ENCODE measurements at places on chromosomes 16 and 17.

DNA sequence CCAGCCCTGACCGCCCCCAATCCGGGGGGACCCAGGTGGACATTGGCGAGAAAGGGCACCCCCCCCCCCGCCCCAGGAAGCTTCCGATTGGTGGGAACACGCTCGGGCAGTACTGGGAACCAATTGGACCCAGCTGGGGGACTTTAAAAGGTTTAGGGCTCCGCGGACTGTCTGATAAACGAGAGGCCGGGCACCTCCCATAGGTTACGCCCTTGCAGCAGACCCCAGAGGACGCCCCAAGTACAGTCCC, 245 bp downstream of the TMEM256 start:
- DNase-seq: no peak

- DNase-seq: no peak
Measured at GRCh38 chr16:15754821-15755534, 101.8 kb downstream of the MYH11 start.

DNA sequence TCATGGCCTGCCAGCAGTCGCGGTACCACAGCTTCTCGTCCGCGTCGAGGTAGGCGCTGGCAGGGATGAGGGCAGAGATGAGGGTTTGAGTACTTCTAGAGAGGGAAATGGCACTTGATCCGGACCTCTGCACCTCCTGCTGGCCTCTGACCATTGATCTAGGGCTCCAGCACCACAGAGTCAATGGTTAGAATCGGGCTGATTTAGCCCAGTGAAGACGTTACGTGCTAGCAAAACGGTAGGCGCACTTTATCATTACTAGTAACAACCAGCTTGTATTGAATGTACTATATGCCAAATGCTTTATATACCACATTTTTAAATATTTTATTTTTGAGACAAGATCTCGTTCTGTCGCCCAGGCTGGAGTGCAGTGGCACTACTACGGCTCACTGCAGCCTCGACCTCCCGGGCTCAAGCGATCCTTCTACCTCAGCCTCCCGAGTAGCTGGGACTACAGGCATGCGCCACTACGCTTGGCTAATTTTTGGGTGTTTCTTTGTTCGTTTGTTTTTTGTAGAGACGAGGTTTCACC, 526 bp downstream of the TSNAXIP1 start:
- no peak for DNase-seq

DNA sequence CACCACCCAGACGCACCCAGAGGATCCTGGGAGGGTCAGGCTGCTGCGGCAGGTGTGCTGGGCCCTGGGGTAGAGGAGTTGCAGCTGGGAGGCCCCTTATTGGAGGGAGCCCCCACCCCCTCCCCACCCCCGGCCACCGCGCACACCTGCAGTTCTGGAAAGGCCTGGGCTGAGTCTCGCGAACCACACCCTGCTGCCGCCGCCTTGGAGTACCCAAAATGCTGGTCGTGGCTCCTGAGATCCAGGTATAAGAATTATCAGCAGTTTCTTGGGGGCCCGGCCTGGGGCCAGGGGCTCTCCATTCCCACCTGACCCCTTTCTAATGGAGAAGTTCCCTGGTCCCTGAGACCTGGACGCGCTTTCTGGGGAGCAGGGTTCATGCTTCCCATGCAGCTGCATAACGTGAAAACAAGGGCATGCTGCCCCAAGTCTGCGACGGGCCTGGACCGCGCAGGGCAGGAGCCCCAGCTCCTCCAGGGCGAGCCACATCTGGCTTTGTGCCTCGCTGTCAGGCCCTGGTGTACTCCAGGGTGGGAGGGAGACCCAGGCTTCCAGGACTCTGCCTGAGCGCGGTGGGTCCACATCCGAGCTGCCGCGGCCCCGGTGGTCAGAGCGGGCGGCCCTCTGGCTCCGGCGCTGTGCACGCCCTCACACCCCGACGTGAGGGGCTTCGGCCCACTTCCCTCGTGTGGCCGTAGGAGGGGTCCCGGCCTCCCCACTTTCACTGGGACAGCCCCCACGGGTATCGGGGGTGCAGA, 7.3 kb upstream of the SNAI3 start:
- DNase-seq: no peak

- DNase-seq: no peak
Measured at GRCh38 chr17:71825687-71826086, 295.1 kb upstream of the SOX9 start.

GRCh38 chr17:50502301-50502990, 5.8 kb upstream of the MYCBPAP start:
- no peak for DNase-seq

DNA sequence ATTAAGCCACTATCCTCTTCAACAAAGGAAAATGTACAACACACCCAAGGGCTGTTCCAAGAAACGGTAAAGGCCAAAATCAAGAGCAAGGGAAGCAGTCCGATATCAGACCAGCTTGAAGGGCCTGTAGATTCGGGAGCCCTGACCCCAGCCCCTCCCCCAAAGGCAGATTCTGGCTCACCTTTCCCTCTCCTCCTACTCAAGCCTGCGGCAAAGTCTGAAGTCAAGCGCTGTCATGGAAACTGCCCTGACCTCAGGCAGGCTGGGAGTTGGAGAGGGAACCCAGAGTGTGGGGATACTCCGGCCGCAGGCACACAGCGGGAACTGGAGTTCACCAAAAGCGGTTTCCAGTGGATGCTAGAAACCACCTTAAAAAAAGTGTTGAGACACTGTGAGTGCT, 1.8 kb downstream of the ALYREF start:
- no peak for DNase-seq

DNA sequence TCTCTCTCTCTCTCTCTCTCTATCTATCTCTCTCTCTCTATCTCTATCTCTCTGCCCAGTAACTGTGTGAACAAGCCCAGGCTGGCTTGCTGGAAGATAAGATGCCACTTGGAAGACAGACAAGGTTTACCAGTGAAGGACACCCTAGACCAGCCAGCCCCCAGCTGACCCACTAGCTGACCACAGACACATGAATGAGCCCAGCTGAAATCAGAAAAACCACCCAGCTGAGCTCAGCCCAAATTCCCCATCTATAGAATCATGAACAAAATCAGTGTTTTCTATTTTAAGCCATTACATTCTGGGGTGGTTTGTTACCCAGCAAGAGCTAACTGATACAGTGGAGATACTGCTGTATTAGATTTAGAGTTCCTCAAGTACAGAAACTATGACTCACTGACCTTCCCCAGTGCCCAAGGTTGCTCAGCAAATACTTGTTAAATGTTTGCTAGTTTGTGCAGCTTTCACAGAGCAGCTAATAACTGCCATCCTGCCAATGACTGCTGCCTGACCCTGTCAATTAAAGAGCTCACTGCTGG, 18.0 kb downstream of the EMP2 start:
- no peak for DNase-seq

DNA sequence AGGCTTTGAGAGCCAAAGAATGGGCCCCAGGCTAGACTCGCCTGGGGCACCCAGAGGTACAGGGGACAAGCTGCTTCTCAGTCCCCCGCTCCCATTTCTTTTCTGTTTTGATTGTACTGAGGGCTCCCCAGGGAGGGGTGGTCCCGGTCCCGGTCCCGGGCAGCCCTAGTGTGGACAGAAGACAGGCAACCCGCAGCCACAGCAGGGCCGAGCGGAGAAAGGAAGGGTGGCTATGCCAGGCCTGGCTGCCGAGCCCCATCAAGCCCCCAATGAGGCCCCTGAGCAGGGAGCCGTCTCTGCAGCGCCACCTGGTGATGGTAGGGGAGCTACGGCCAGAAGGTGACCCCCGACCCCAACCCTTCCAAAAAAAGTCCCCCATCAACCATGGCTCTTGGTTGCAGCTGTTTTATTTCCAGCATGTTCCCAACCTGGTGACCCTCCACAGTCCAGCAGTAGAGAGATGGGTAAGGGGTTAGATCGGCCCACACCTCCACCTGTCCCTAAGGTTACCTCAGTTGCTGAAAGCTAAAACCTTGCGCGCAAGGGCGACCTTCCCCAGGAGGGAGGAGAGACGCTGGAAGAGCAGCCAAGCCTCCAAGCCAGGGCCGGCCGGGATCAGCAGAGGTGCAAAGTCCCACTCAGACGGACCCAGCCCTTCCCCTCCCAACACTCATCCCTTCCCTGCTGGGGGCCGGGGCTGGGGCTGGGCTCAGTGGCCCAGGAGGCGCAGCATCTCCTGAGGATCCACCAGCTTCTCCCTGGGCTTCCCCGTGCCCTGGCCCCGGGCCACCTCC, 2.6 kb upstream of the GRIN2C start:
- DNase-seq: no peak

GRCh38 chr17:78494696-78495330, 82.4 kb downstream of the DNAH17 start:
- no peak for DNase-seq

DNA sequence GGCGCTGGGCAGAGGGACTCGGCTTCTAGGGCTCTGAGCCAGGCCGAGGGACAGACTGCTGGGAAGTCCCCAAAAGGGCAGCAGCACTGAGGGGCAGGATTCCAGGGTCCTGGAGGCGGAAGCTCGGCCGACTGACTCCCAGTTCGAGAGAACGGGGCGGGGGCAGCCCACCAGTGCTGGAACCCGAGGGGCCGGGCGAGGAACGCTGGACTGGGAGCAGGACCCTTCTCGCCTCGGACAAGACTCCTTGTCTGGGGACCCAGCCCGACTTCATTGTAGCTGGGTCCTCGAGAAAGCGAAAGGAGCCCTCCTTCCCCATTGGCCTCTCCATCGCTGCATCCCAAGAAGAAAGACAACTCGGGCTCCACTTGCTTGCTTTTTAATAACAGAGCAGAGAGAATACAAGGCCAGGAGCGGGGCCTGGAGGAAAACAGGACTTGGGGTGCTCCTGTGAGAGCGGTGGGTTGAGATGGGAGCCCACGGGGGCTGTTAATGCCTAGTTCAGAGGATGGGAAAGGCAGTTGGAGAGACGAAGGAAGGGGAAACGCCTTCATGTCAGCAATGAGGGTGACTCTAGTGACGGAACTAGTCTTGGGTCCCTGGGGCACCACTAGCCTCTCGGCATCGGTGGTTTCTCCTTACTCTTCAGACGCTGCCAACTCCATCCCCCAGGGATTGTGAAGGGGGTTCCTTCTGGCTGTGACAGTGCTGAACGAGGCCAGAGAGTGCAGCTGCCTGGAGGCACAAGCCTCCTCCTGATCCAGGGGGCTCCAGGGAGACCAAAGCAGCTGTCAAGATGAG, 492 bp upstream of the CAMTA2 start:
- DNase-seq: no peak

- DNase-seq: no peak
Measured at GRCh38 chr16:8892101-8892575, 10.0 kb downstream of the LITAFD start.

GRCh38 chr17:78173097-78173715, 4.8 kb downstream of the SYNGR2 start:
- no peak for DNase-seq

DNA sequence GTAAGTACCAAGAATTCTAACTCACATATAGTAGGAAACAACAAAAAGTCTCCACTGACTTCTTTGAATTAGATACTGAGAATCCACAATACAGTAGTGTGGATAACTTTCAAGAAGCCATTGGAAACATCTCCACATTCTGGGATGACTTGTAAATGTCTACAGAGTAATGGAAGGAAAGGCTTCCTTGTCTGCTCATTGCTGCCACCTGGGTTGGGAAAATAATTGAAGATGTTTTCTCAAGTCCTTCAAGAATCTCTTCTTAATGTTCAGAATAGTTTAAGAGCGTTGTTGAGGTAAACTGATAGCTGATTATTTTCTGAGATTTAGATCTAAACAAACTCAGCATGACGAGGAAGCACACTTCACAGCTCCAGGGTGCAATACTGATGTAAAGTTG, 14.0 kb downstream of the CPSF4L start:
- no peak for DNase-seq

DNA sequence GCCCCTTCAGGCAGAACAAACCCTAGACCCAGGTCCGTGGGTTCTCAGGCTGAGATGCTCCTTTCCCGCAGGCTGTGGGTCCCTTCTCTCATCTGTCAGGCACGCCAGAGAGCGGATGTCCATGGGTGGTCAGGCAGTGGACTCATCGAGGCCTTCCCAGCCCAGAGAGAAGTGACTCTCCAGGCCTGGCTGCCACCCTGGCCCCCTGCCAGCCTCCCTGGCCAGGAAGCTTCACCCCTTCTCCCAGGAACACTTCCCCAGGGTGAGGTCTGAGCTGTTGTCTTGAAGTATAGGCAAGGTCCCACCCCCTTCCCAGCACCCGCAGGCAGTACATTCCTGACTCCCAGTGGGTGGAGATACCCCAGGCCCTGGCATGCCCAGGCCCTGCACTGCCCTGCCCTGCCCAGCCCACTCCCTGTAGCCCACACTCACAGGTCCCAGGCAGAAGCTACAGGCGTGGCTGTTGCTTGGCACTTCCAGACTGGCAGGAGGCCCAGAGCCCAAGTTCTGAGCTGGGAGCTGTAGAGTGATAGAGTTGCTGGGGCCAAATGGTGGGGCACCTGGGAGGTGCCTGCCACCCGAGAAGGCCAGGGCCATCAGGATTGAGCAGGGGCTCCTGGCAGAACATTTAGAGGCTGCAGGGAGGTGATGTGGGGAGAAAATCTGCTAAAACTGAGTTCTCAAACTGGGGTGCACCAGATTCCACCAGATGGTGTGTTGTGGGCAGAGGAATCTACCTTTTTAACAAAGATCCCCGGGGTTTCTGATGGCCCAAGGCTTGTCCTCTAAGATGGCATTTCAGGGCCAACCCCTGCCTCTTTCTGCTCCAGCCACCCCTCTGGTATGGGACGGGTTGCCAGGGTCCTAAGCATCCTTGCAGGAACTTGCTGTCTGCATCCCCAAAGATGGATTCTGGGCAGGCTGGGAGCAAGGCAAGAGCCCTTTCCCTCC, 6.7 kb downstream of the ITGA3 start:
- DNase-seq: no peak

GRCh38 chr16:21598701-21599121, 666 bp upstream of the METTL9 start:
- no peak for DNase-seq
